Right lobe of liver (tissue), 6 donors: ENCODE measurements at places on chromosomes 3 and 15. TPM values are rescaled to one million over a fixed set of nuclear protein-coding genes. Genes with fewer than 3 reads are reported as not detected.

The PLA2G4E gene
- total RNA-seq = not detected

The SLC38A3 gene
- 203 TPM for total RNA-seq

The MCTP2 gene
- total RNA-seq = 2.3 TPM

The FBXW12 gene
- not detected for total RNA-seq

- no peak overlapping the region for H3K4me3 ChIP-seq
- no peaks in the 10 kb centered on the region for H3K36me3 ChIP-seq
- no peak for DNase-seq
- no peaks in the 10 kb centered on the region for H3K27me3 ChIP-seq
These were observed 159.8 kb upstream of the NUDT16 start for GRCh38 chr3:131221731-131222130.

- no peaks in the 10 kb centered on the region for H3K27me3 ChIP-seq
- H3K36me3 ChIP-seq = no peaks in the 10 kb centered on the region
- H3K4me3 ChIP-seq = no peak overlapping the region
- no peak for DNase-seq
- H3K27ac ChIP-seq = no peak overlapping the region
These were observed 66.9 kb downstream of the FOXB1 start for GRCh38 chr15:60070838-60071493.

- H3K4me3 ChIP-seq = no peak overlapping the region
- no peaks in the 10 kb centered on the region for H3K27me3 ChIP-seq
- no peaks in the 10 kb centered on the region for H3K36me3 ChIP-seq
These were observed 182.3 kb downstream of the ADAMTS17 start for GRCh38 chr15:100159436-100159835.

GRCh38 chr3:11377719-11378118, 105.5 kb downstream of the ATG7 start:
- H3K4me1 ChIP-seq = no peaks in the 10 kb centered on the region
- no peaks in the 10 kb centered on the region for H3K36me3 ChIP-seq
- no peak for DNase-seq
- H3K27me3 ChIP-seq = no peaks in the 10 kb centered on the region
- no peak overlapping the region for H3K27ac ChIP-seq

GRCh38 chr15:52493968-52494367, 34.7 kb downstream of the MYO5A start:
- no peak overlapping the region for H3K27ac ChIP-seq
- no peak overlapping the region for H3K4me3 ChIP-seq
- H3K27me3 ChIP-seq = no peaks in the 10 kb centered on the region
- no peaks in the 10 kb centered on the region for H3K36me3 ChIP-seq

DNA sequence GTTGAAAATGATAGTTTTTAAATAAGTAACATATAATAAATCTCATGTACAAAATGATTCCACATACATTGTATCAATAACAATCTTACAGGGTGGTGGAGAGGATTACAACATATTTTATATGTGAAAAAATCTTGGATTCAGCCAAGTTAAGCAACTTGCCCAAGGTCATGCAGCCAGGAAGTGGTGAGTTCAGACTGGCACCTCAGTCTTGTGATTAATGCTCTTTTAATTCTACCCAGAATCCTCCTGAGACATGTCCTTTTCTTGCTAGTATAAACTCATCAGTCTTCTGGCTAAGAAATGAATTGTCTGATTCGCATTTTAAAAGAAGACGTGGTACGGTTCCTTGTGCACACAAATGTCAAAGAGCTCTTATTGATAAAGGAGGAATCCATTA, 4.5 kb upstream of the MYRIP start:
- no peaks in the 10 kb centered on the region for H3K27me3 ChIP-seq
- no peak for DNase-seq
- peaks cover 39% of the 10 kb centered on the region for H3K4me1 ChIP-seq
- H3K36me3 ChIP-seq = no peaks in the 10 kb centered on the region
- peak overlapping the region; percentile 79 for H3K27ac ChIP-seq

GRCh38 chr15:48929661-48930060, 34.1 kb downstream of the SHC4 start:
- no peaks in the 10 kb centered on the region for H3K4me1 ChIP-seq
- no peaks in the 10 kb centered on the region for H3K36me3 ChIP-seq
- no peak overlapping the region for H3K27ac ChIP-seq
- H3K27me3 ChIP-seq = no peaks in the 10 kb centered on the region
- no peak for DNase-seq

DNA sequence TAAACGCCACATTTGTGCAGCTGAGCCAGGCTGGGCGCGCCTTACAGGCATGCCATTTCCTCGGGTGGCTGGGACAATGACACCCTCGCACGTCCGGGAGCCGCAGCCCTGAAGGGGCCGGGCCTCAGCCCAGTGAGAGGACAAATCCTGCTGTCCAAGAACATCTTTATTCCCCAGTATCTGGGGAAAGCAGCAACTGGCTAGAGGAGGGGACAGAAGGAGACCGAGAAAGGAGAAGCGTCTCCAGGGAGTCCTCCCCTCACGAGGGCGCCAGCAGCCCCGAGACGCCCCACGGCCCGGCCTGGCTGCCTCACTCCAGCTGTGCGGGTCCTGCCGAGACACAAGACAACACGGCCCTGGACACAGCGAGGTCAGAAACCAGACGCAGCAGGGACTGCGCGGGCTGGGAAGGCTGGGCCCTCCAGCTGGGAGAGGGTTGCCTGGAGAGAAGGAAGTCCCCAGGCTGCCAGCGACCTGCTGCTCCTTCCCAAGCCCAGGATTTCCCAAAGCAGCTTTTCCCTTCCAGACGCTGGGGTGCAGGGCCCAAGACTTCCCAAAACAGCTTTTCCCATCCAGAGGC, 130.2 kb downstream of the CHSY1 start:
- no peaks in the 10 kb centered on the region for H3K4me1 ChIP-seq
- DNase-seq = peak; percentile 75

GRCh38 chr3:13665582-13666226, 116.8 kb downstream of the FBLN2 start:
- no peaks in the 10 kb centered on the region for H3K4me1 ChIP-seq
- no peak overlapping the region for H3K27ac ChIP-seq
- H3K27me3 ChIP-seq = no peaks in the 10 kb centered on the region
- no peaks in the 10 kb centered on the region for H3K36me3 ChIP-seq
- H3K4me3 ChIP-seq = no peak overlapping the region

GRCh38 chr15:39177561-39177960, 403.3 kb upstream of the THBS1 start:
- H3K4me1 ChIP-seq = no peaks in the 10 kb centered on the region
- no peaks in the 10 kb centered on the region for H3K36me3 ChIP-seq
- no peak for DNase-seq
- H3K27me3 ChIP-seq = no peaks in the 10 kb centered on the region
- no peak overlapping the region for H3K4me3 ChIP-seq
- no peak overlapping the region for H3K27ac ChIP-seq

GRCh38 chr15:57216288-57216687, 160.0 kb upstream of the CGNL1 start:
- H3K27ac ChIP-seq = no peak overlapping the region
- no peaks in the 10 kb centered on the region for H3K4me1 ChIP-seq
- no peak overlapping the region for H3K4me3 ChIP-seq
- H3K27me3 ChIP-seq = no peaks in the 10 kb centered on the region
- no peaks in the 10 kb centered on the region for H3K36me3 ChIP-seq
- DNase-seq = no peak

- no peak overlapping the region for H3K27ac ChIP-seq
- no peak overlapping the region for H3K4me3 ChIP-seq
- no peak for DNase-seq
- H3K4me1 ChIP-seq = no peaks in the 10 kb centered on the region
- no peaks in the 10 kb centered on the region for H3K27me3 ChIP-seq
- no peaks in the 10 kb centered on the region for H3K36me3 ChIP-seq
These were observed 878.1 kb downstream of the SI start for GRCh38 chr3:164200053-164200823.

GRCh38 chr3:24451461-24452099, 43.1 kb downstream of the THRB start:
- H3K27me3 ChIP-seq = no peaks in the 10 kb centered on the region
- H3K27ac ChIP-seq = peak overlapping the region; percentile 75
- DNase-seq = peak; percentile 87
